ENCODE measurements at places on chromosomes 1 and 21.

- DNase-seq: no peak
Observed at GRCh38 chr21:43817157-43818086, 28.0 kb downstream of the RRP1 start.

DNA sequence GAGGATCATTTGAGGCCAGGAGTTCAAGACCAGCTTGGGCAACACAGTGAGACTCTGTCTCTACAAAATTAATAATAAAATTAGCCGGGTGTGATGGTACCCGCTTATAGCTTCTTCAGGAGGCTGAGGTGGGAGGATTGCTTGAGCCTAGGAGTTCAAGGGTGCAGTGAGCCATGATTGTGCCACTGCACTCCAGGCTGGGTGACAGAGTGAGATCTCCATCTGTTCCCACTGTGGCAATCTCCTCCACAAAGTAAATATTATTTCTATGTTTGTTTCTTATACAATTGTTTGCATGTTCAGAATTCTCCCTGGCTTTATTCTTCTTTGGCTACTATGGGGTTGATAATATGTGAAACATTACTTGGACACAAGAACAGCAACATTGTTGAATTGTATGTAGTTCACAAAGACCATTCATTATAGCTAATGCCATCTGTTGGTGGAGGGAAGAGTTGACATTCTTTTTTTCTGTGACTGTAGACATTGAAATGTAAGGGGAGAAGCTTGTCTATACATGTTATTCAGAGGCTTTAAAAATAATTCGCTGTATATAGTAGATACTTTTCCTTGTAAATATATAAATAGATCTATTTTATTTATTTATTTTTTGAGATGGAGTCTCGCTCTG lies 47.8 kb upstream of the SRSF10 start:
- DNase-seq: no peak

DNA sequence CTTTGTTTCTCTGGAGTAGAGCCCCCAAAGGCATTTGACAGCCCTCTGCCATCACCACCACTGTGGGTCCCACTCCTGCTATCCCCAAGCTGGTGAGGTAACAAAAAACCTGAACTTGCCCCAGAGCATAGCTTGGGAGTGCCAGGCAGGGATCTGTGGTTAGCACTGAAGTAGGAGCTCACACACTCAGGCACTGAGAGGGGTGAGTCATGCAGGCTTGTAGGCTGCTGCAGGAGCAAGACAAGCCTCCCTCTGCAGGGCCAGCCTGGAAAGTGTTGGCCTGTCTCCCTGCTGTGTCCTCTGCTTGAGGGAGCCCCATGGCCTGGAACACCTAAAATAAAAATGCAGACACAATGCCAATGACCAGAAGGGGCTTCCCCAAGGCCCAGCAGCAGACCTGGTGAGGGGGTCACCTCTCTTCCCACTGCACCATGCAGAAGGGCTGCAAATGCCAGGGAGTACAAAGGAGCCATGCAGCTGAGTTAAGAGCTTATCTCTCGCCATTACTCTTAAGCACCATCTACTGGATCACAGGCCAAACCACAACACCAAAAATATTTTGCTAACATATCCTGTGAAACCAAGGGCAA lies 108.9 kb upstream of the POGK start:
- no peak for DNase-seq

DNA sequence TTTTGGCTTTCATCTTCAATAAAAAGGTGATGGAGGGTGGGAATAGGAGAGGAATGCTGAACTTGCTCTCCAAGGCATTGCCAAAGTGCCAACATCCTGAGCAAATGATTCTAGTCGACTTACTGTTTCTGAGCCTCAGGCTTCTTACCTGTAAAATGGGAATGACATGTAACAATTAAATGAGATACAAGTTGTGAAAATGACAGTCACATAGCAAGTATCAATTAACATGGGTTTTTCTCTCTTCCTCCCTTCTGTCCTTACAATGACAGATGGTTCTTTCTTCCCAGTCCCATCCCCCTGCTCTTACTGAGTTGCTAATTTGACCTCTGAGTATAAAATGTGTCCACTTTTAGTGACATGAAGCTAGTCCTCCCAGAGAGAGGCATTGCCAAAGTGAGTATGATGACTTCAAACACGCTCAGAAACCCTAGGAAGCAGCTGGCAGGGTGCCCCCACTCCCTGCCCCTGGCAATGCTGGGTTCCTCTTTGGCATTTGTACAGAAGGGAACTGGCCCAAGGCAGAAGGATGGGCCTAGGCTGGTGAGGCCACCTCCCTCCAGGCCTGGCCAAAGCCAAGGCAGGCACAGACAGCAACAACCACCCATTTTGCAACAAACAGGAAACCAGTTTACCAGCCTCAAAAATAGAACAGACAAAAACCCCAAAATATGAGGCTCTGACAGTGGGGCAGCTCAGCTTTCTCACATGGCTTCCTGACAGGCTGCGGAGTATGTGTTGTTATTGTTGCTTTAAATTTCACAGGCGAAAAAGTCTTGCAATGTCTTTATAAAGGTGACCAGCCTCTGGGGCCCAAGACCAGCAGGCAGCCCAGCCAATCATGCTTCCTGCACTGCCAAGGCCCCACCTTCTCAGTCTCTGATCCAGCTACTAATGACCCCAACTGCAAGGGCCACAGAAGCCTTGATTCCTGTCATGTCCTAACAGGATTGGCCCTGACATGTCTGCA lies 115.9 kb downstream of the HIVEP3 start:
- no peak for DNase-seq

DNA sequence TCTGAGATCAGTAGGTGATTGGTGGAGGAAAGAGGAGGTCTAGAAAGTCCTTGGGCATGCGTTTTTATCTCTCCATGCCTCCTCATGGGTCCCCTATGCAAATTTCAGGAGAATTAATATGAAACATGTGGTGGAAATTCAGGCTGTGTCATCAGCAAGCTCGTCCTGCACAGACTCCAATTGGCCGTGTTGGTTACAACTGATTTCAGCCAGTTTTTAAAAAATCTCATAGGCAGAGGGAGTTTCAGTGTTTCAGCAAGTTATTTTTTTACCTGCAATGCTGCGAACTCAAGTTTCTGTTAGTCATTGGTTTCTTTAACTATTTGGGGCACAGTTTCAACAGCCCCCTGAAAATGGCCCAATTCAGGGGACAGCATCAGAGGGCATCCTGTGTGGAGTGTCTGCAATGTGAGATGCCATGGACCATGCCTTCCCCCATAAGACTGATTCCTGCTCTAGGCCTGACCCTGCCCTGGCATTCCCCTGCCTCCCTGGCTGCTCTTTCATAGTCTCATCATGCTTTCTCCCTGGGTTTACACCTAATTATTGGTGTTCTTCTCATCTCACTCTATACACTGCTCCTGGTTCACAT lies 59.9 kb downstream of the C1orf198 start:
- no peak for DNase-seq

DNA sequence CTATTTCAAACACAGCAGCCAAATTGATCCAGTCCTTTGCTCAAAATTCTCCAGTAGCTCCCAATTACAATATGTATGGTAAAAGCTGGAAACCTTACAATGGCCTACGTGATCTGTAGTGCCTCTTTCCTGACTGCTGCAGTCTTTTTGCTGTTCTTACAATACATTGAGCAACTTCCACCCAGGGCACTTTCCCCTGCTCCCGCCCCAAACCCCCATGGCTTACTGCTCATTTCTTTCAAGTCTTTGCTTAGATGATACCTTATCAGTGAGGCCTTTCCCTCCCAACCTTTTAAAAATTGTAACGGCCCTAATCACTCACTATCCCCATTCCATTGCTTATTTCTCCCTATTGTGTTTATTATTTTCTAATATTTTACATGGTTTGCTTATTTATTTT lies 43.9 kb upstream of the APOBEC4 start:
- DNase-seq: no peak

- DNase-seq: no peak
Observed at GRCh38 chr1:203074610-203075009, 11.2 kb downstream of the MYOG start.

GRCh38 chr21:31143036-31143435 lies 104.8 kb upstream of the KRTAP19-8 start:
- DNase-seq: no peak

DNA sequence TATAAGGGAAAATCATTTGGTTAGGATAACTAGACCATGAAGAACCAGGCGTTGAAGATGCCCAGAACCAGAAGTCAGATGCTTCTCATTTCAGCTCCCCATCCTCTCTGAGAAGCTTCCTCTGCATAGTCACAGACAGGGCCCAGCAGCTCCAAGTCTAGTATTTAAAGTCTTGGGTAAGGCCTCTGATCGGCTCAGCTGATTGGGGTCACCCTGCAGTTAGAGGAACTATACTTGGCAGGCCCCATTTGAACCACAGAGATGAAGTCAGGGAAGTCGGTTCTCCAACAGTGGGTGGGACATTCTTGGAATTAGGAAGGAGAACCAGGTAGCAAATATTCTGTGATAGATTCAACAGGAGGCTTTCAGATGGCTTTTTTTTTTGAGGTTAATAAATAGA lies 48.3 kb downstream of the SLC22A15 start:
- no peak for DNase-seq

DNA sequence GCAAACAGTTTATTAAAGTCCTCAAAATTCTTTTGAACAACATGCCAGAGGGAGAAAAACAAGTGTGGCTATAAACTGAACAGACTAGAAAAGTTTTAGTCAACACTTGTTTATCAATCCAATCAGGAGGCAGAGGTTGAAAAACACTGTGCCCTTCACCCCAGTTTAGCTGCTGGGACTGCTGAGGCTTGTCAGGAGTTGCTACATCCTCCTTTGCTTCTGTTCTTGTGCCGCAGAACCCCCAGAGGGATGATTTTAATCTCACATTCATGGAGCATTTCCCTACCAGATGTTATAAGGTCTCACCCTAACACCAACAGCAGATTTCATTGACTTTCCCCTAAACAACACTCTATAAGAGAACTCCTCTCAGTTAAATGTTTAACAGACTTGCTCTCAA lies 321.2 kb downstream of the VAV3 start:
- DNase-seq: no peak

DNA sequence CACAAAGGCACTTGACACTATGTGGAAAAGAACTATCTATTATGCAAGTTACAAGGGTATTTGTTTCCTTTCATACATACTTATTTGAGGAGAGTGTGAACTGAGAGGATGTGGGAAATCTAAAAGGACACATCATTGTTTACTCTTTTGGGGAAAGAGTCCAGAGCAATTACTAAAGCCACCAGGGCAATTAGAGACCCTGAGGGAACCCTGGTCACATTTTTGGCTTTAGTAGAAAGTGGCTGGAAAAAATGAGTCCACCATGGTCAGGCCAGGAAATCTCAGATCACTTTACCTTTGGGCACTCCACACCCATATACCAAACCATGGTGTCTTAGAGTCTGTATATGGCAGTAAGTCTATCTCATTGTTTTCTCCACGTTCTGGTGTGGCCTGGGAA lies 243.3 kb downstream of the HLX start:
- no peak for DNase-seq

DNA sequence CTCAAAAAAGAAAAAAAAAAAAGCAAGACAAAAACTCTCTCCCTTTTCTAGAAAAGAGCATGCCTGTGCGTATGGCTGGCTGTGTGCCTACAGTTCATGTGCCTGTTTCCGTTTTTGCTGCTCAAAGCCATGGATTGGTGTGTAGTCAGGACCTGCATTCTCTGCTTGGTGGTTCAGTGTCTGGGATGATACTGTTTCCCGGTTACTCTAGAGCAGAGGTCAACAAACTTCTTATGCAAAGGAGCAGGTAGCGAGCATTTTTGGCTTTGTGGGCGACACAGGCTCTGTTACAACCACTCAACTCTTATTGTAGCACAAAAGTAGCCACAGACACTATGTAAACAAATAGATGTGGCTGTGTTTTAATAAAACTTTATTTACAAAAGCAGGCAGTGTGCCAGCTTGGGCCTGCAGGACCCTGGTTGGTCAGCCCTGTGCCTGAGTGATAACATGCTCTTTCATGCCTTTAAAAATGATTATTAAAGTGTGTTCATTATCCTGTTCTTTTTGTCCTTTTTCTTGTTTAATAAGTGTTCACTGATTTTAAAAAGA lies 524.2 kb downstream of the KIF26B start:
- no peak for DNase-seq

GRCh38 chr1:234326497-234327366 lies 46.5 kb upstream of the COA6 start:
- DNase-seq: no peak

GRCh38 chr21:42653231-42654061 lies at the start of gene PDE9A:
TSS of gene PDE9A (plus strand) at chr21:42653621. CDS start at chr21:42653815, 194 bp downstream.
- DNase-seq: no peak

DNA sequence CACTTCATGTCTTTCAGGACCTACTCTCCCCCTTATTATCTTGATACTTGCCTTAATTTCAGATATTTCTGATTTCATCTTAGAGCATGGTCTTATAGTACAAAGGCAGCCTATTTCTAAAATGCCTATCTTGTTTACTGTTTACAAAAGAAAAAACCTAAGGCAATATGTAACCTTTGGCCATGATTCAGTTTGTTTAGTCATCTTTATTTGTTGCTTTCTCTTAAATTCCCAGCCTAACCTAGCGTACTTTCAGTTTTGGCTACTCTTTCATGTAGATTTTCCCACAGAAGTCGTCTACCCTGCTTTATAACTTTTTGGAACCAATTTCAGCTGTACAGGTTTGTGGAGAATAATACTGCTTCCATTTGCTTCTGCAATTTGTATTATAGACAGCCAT lies 81.8 kb downstream of the KIF1B start:
- no peak for DNase-seq

DNA sequence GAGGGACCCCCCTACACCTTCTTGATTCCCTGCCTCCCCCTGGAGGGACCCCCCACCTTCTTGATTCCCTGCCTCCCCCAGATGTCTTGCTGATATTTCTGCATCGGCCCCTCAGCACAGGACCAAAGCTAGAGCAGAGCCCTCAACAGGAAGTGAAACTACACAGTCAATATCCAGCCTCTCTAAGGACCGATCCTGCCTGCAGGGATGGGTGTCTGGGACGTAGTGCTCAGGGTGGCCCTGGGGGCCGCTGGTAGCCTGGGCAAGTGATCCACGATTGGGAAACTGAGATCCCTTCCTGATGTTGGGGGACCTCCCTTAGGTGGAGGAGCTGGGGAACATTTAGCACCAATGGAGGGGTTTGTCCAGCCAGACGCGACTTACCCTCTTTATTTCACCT lies 3.9 kb upstream of the LEFTY2 start:
- no peak for DNase-seq

DNA sequence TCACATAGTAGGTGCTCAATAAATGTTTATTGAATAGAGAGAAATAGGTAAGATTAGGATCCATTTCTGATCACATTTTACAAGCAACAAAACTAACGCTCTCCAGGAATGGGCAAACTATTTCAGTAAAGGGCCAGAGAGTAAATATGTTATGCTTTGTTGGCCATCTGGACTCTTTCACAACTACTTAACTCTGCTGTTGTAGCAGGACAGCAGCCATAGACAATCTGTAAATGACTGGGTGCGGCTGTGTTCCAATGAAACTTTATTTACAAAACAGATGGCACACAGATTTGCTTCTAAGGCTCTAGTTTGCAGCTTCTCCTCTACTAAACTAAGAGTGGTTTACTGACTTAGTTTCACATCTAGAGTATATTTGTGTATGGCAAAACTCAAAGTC lies 83.0 kb upstream of the BACH1 start:
- DNase-seq: peak; percentile 54

Measured in GM04503 (cell line).